ENCODE measurements at places on chromosomes 3 and 15.

GRCh38 chr15:43465100-43465499 is 27.9 kb downstream of the TP53BP1 start:
- no peak for DNase-seq

GRCh38 chr15:81032355-81032754 is 31.6 kb downstream of the TLNRD1 start:
- DNase-seq: no peak

- no peak for DNase-seq
These were observed 168.8 kb downstream of the NUP210 start for GRCh38 chr3:13251166-13251903.

GRCh38 chr15:64695561-64695992 is 79.8 kb downstream of the RBPMS2 start:
- DNase-seq: no peak

DNA sequence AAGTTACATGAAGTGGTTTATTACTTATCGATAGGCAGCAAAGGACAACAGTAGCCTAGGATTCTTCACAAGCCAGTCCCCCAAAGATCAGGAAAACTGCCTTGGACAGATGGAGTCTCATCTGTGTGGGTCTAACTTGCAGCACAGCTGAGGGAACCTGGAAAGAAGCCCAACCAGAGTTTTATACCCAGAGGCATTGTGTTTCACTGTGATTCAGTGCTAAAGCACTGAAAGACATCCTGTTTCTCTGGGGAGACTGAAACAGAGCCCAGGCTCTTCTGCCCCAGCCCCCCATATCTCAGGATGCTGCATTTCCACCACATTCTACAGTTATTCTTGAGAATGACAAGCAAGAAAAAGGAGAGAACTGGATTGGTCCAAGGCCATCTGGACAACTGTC is 48.2 kb upstream of the PYDC2 start:
- no peak for DNase-seq

GRCh38 chr15:78565951-78566774 is 843 bp downstream of the CHRNA5 start:
- no peak for DNase-seq

DNA sequence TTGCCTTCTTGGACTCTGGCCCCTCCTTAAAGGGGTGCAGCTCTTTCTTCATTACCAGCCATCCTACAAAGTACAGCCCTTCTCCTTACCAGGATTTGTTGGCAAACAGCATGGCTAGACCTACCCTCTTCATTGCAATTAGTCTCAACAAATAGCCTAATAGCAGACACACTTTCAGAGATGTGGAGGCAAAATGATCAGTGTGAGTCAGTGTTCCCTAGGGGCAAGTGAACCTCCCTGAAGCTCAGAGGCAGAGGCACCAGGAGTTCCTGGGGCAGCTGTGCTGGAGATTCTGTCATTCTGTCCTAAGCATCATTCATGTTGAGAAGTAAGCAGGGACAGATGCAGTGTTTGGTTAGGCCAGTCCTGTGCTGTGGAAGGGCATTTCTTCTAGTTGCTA is 14.6 kb upstream of the MECOM start:
- no peak for DNase-seq

DNA sequence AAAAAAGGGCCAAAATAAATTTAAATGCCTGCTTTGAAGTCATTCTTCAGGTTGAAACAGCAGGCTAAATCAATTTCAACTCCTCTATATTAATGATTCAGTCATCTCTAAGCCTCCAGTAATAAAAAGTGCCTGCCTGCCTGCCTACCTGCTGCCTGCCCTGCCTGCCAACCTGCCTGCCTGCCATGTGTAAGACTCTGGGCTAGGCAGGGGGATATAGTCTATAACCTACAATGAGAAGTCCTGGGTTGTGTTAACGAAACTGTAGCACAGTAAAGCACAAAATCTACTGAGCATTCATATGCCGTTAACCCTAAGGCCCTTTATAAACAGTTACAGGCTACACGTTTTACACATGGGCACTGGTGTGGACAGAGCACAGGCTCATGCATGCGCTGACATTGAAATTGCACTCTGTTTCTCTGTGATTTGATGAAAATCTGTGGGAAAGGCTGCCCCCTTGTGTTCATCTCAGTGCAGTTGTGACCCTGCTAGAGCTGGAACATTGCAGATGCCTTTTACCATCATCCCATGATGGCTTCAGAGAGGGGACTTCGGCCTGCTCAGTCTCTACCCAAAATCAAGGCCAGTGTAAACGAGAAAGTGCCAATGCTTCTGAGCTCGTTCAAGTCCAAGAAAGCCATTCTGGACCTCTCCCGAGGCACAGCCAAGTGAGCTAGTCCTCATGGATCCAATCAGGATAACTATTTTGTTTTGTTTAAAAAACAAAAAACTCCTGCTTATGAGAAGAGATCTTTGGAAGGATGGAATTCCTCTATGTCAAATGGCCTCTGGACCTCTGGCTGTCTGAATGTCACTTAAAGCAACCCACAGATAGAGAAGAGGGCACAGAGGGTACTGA is 64.6 kb downstream of the EFL1 start:
- DNase-seq: peak; percentile 61

GRCh38 chr3:135924506-135924905 is 41.0 kb upstream of the PPP2R3A start:
- DNase-seq: no peak

- no peak for DNase-seq
These were observed 47.2 kb downstream of the IGSF11 start for GRCh38 chr3:118987477-118987876.

- DNase-seq: no peak
These were observed 220.7 kb upstream of the AZI2 start for GRCh38 chr3:28569357-28569756.

DNA sequence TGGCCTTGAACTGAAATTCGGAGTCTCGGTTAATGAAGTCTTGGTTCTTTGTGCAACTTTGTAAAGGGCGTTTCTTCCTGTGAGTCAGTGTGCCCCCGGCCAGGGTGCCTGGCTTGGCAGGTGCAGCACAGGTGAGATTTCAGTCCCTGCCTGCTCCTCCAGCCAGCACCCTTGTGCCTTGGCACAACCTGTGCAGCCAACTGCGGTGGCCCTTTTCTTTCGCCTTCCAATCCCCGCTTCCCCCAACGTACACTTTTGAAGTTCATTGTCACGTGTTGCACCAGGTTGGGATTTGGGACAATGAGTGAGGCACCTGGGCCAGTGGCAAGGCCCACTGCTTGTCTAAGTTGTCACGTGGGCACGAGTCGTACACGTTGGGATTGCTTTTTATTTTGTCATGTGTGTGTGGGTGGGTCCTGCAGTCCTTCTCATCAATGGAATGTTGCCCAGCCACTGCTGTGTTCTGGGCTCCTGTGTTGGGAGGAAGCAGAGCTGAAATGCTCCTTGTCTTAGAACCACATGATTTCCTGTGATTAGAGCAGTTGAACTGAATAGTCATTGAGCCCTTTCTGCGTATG is 242.9 kb upstream of the BHLHE40 start:
- no peak for DNase-seq

DNA sequence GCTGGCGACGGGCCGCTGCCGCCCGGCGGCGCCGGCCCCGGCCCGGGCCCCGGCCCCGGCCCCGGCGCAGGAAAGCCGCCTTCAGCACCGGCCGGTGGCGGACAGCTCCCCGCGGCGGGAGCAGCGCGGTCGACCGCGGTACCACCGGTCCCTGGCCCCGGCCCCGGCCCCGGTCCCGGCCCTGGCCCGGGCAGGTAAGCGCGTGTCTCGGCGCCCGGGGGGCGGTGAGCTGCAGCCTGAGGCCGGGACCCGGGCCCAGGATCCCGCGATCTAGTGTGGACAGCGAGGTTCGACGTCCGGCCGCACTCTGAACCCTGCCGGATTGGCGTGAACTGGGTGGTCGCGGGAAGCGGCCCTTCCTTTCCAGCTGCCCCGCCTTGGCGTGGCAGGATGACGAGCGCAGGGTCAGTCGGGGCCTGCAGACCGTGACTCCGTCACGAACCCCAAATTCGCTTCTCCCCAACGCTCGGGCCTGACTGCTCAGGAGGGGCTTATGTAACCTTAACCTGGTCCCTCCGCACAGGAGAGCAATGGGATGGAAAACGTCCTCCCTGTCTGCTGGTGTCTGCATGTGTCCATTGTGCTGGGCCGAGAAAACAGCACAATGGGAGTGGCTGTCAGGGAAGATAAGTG is 472 bp downstream of the BSN start:
- peak; percentile 66 for DNase-seq

GRCh38 chr15:31352911-31353811 is 26.5 kb downstream of the KLF13 start:
- DNase-seq: no peak

- no peak for DNase-seq
These were observed 58.9 kb downstream of the COL8A1 start for GRCh38 chr3:99697250-99697649.

- DNase-seq: no peak
These were observed 210.8 kb upstream of the MRPL3 start for GRCh38 chr3:131713416-131714123.
